ENCODE measurements at places on chromosomes 1 and 21.

DNA sequence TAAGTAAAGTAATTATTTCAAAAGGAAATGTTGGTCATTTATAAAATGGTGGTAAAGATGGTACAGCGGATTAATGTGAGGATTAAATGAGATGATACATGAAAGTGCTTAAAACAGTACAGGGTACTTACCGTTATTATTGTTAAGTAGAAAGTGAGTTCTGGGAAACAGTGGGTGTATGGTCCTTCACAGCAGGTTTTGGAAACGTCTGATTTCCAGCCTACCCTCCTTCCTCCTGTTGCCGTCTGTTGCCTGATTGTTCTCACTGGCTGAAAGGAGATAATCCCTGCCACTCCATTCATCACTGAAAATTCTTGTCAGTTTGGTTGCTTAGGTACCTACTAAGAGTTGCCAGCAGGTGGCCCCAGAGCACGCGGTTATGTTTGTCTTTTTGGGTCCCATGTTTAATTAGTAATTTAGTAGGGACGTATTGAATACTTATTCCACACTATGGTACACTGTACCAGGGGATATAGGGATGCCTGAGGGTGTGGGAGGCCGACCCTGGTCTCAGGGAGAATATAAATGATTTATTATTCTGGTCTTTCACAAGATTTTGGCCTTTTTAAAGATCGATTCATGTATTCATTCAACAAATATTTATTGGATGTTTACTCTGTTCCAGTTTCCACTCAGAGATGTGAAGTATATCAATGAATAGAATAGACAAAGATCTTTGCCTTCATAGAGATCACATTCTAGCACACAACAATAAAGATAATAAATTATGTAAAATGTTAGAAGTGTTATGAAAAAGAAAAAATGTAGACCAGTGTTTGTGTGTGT, 30.8 kb upstream of the RPTN start:
- peak; percentile 90 for DNase-seq

DNA sequence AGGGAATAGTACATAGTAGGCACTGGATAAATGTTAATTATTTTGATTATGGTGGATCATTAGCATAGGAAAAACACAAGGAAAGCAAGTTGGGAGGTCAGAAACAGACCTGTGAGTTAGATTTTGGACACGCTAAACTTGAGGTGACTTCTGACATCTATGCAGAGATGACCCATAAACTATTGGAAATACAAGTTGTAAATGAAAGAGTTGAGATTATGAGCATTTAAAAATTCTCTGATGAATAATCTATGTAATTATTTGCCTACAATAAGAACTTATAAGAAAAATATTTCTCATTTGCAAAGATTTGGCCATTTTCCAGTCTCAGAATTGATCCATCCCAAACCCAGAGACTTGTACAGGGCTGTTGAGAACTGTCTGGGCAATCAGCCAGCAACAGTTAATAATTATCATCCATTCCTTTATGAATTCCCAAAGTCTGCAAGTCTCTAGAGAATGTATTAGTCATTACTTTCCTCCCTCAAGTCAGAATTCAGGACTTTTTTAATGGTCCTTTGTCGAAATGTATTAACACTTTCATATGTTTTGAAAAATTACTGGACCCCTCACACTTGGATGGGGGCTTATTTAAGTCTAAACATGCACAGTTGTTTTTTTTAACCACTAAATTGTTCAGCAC, 19.4 kb upstream of the SLAMF6 start:
- no peak for DNase-seq

GRCh38 chr1:5711956-5712645, 280.1 kb downstream of the NPHP4 start:
- no peak for DNase-seq

- peak; percentile 12 for DNase-seq
These were observed 74.2 kb upstream of the QSOX1 start for GRCh38 chr1:180080439-180080838.

GRCh38 chr1:239858057-239858456, 233.6 kb upstream of the FMN2 start:
- peak; percentile 84 for DNase-seq

- DNase-seq = peak; percentile 25
These were observed 63.0 kb downstream of the NR5A2 start for GRCh38 chr1:200090252-200091159.

GRCh38 chr1:110336300-110337039, 2.7 kb upstream of the RBM15 start:
- no peak for DNase-seq

- no peak for DNase-seq
These were observed 15.0 kb downstream of the ITSN1 start for GRCh38 chr21:33657124-33657820.

GRCh38 chr1:51276286-51276685, 40.2 kb downstream of the RNF11 start:
- peak; percentile 28 for DNase-seq

DNA sequence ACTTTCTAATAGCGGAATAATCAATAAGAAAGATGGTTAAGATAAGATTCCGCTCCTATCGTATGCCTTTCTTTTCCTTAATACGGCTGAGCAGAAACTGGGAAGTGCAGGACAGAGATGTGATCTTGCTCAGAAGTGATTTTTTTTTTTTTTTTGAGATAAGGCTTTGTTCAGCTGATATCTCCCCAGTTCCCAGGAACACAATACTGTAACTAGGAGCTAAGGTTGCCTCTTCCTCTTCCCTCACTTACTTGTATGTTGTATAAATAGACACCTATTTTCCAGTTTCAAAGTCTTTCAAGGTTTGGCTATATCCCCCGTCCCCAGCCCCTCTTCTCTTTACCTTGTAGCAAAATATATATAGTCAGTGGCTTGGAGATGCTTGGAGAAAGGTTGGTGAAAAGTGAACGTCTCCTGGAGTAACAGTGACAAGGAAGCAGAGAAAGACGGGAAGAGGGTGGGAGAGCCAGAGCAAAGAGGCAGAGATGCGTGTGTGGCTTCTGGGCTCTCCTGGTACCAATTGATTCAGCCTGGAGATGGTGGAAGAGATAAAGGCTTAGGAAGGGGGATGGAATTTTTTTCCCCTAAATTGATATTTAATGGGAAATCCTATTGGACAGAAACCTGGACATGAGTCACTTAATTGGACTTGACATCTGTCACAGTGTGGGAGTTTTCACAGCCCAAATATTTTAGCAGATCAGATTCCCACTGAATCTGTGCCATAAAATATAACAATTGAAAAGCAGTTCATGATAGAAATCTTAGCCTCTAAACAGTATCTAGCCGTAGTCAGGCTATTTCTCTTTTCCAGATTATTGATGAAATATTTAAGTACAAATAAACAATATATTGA, at the start of gene NHLH2:
Gene NHLH2 (minus strand): TSS at position 522 of the 856 bp plus-strand sequence. CDS start 2,754 bp downstream, outside the sequence.
- no peak for DNase-seq

- DNase-seq = no peak
These were observed 35.0 kb downstream of the FHAD1 start for GRCh38 chr1:15282038-15282437.

GRCh38 chr1:42272920-42273319, 62.1 kb downstream of the FOXJ3 start:
- no peak for DNase-seq

GRCh38 chr1:26027716-26028489, 6.3 kb downstream of the EXTL1 start:
- DNase-seq = no peak

DNA sequence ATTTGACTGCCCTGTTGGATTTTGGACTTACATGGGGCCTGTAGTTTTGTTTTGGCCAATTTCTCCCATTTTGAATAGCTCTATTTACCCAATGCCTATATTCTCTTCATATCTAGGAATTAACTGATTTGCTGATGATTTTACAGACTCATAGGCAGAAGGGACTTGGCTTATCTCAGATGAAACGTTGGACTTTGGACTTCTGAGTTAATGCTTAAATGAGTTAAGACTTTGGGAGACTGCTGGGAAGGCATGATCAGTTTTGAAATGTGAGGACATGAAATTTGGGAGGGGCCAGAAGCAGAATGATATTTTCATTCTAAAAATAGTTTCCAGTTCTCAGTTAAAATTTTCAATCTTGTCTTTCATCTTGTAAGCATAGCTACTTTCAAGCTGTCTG, 222.3 kb downstream of the COP1 start:
- no peak for DNase-seq

GRCh38 chr1:226063977-226064815, 1.7 kb downstream of the H3-3A start:
- peak; percentile 51 for DNase-seq

DNA sequence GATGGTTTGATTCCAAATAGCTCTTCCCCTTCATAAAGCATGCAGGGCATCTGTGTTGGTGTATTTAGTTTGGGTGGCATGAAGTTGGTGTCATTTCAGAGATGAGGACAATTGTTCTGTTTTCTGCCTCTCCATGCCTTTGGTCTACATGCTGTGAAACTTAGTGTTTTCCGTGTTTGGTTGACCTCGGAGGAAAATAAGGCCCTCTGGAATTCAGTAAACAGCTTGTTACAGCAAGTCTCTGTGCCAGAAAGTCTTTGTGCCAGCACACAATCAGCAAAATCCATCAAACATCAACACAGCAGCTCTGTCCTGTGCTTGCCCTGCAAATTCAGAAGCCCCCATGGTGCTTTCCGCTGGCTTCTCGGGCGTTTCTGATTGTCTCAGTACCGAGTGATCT, 9.5 kb downstream of the PARK7 start:
- no peak for DNase-seq

GRCh38 chr1:208201229-208201628, 43.0 kb downstream of the PLXNA2 start:
- peak; percentile 95 for DNase-seq

DNA sequence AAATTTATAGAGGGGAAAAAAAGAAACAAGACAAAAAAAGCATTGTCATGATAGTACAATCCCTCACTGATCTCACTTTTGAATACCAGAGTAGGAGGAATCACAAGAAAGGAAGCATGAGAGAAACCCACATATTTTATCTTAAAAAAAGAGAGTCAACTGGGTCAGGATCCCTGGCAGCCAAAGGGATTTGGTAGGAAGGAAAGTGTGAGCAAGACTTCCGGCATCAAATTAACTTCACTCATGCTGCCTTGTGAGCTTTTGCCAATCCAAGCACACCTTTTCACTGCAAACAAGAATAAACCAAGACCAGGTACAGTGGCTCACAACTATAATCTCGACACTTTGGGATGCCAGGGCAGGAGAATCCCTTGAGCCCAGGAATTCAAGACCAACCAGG, 53.1 kb downstream of the SLC9C2 start:
- DNase-seq = no peak

DNA sequence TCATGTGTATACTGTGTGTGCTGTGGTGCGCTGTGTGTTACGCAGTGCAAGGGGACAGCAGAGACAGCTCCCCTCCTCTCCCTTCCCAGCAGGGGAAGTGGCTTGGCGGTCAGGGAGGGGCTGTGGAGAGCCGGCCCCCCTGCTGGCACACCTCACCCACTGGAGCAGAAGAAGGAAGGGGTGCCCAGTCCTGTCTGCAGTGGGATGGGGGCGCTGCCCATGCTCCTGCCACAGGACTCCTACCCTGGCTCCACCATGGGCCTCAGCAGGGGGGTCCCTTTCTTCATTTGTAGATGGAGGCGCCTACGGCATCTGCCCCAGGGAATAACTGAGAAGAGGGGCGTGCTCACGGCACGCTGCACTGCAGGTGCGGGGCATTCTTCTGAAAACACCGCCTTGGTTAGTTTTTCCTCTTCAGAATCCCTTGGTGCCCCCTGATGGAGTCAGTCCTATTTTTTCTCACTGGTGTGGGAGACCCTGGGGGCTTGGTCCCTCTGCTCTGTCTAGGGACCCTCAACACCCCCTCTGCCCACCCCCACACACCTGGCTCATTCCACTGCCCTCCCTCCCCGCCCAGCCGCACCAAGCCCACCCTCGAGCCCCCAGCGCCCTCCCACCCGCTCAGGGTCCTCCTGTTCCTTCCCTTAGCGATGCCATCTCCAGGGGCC, 13.8 kb upstream of the LDLRAP1 start:
- DNase-seq = no peak

DNA sequence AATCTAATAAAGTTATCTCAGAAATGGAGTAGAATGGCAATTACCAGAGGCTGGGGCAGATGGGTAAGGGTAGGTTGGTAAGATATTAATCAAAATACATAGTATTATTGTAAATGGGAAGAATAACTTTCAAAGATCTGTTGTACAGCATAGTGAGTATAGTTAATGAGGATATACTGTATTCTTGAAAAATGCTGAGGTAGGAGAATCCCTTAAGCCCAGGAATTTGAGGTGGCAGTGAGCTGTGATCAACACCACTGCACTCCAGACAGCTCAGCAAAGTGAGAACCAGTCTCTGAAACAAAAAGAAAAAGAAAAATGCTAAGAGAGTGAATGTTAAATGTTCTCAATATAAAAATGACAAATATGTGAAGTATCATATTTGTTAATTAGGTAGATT, 1033.7 kb downstream of the KCNT2 start:
- DNase-seq = no peak
